ENCODE measurements at places on chromosomes 7 and 10.
A peak's percentile ranks its signal among the peaks of the same experiment; 100 is the strongest.

DNA sequence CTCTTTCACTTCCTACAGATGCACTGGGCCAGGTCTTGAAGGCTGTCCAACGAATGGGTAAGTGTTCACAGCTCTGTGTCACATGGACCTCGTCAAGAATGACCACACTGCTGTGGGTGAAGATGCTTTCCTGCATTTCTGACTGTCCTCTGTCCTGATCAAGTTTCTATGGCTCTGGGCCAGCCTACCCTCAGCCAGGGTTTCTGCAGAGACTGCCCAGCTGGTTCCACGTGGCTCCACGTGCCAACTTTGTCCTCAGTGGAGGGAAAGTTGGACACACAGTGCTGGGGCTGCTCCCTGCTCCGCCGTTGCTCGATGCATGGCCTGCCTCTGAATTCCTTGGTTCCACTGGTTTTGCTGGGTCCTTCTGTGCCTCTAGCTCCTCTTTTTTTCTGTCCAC lies 152.3 kb downstream of the EGFR start:
- no peak for DNase-seq

- DNase-seq = no peak
These were observed 88.1 kb upstream of the FAM3C start for GRCh38 chr7:121484089-121484763.

DNA sequence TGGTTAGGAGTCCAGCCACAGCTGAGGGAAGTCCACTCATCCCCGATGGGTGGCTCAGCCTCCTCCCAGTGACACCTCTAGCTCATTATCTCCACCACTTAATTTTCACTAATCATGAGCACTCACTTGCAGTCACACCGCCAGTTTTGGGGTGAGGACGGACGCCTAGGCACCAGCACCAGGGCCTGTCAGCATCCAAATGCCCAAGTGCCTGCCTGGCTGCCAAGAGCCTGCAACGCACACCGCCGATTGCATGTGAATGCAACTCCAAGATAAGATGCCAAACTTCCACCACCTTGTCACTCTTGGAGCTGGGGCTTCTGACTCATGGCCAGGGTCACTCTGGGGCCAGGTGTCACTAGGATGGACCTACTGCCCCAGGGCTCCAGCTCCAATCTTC lies 24.4 kb upstream of the SMARCD3 start:
- peak; percentile 45 for DNase-seq

GRCh38 chr10:42928064-42928463 lies 145.5 kb downstream of the BMS1 start:
- no peak for DNase-seq

DNA sequence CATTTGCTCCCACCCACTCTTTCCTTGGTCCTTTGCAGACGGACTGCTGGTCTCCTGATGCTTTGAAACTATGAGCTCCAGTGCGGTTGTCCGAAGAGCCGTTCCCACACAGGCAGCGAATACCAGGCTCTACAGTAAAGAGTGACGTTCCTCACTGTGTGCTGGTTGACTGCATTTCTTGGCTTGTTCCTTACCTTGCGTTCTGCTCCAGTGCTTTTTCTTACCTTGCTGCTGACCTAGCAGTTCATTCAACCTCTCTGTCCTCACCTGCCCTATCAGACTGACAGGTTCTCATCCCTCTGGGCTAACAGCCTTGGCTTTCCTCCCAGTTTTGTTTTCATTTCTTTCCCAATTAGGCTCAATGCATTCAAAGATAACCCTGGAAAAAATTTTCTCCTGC lies 214.8 kb downstream of the TMEM178B start:
- DNase-seq = no peak

DNA sequence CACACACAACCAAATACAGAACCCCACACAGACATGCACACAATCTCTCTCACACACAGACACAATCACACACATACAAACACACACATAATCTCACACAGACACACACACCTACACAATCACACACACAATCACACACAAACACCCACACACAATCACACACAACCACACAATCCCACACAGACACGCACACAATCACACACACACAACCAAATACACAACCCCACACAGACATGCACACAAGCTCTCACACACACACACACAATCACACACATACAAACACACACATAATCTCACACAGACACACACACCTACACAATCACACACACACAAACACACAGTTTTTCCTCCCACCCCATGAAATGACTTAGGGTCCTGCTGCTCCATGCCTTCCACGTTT lies 160.4 kb upstream of the PFKP start:
- DNase-seq = no peak

DNA sequence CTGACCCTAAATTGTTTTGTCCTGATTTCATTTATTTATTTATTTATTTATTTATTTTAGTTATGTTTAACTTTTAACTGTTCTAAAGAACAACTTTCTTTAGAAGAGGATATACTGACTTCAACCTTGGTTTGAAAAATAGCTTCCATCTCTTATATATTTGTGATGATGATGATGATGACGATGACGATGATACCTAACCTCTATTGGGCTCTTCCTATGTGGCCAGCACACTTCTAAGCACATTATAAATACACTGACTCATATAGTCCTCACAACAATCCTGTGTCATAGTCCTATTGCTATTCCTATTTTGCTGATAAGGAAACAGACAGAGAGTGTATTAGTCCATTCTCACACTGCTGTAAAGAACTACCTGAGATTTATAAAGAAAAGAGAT lies 162.9 kb upstream of the KIAA1217 start:
- DNase-seq = no peak

Measured in left ventricle myocardium superior (tissue), 1 donor.